NCI-H524 treated with DMSO at 0.1 percent for 48 hours (cell line): ENCODE measurements at places on chromosomes 3 and 15.

DNA sequence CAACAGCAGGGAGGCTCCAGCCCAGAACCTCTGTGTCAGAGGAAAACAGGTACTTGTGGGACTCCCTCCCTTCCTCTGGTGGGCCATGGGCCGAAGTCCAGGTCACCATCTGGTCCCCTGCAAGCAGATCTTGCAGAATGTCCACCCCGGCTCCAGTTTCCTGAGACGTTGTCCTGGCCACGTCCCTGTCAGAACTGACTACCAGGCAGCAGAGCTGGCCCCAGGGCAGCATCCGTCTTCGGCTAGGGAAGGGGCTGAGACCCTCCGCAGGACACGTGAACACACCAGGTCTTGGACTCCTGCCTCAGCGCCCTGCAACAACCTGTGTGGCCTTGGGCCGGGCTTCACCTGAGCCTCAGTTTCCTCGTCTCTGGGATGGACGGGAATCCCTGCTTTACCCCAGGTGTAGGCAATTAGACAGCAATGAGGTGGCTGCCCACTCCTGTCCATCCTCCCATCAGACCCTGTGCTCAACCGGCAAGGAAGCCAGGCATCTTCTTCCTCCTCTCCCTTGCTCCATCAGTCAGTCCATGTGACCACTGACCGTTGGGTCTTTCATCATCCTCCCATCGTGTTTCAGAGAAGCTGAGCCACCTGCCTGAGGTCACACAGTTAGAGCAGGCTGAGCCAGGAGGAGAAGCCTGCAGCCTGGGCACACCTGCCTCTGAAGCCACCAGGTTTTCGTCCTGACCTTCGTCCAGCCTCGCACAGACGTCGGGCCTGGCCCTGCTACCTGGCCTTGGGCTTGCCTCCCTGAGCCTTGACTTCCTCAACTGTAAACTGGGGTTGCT is 8.9 kb upstream of the PRKCD start:
- DNase-seq = no peak

GRCh38 chr15:71042356-71042922 is 72.8 kb upstream of the THSD4 start:
- DNase-seq = no peak

DNA sequence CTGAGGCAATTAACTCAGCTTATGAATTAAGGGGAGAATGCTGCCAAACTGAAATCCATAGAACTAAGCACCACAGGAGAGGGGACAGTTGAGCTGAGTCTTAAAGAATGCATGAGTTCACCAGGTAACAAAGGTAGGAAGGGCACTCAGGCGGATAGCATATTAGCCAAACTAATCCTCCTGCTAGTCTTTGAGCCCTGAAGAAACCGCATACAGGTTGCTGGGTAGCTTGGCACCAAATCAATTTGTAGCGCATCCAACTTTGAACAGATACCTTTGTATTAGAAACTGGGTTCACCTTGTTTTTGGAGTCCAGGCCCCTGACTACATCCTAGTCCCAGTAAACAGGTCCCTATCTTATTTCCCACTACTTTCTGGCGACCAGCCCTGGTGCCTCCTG is 93.7 kb downstream of the FRMD4B start:
- DNase-seq = no peak

DNA sequence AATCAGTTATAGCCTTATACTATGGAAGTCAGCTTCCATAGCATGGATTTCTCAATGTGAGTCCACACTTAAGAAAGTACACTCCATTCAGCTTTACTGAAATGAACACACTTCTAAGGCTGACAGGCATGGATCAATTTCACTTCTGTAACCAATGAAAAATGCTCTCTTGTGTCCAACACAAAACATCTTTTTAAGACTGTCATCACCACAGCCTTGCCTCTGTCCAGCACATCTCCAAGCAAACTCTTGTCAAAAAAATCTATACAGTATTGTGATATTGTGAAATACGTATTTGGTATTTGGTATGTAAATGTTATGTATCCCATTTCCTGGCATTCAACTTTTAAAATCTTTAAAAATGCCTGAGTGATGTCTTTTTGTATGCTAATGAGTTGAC is 208.7 kb downstream of the RAP2B start:
- no peak for DNase-seq

DNA sequence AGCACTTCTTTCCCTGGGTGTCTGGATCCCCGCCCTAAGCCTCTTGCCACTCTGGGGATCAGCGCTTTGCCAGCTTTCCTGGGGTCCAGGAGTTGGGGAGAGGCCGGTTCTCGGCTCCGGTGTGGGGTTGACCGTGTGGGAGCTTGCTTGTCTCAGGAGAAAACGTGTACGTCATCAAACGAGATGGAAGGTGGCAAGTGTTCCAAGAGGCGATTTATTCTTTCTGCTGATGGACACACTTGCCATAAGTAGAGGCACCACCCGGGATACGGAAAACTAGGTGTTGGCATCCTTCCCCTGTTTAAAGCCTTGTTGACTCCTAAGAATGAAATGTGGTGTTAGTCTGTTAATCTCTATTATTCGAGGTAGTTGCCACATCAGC is 295 bp downstream of the ZWILCH start:
- DNase-seq = no peak

DNA sequence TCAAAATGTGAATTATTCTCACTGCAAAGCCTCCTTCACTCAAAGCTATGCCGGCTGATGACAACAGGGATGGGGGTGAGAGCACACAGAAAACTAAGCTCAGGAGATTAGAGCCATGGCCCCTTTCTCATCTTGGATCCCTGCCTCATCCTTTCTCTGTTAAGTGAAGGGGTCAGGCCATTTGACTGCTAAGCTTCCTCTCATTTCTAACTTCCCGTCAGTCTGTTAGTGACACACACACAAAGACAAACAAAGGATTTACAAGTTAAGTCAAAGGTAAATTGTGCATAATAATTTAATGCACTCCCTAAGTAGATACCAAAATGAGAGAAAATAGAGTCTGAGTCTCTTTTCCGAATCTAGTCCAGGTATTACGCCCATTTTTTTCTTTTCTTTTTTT is 1.2 kb downstream of the SS18L2 start:
- DNase-seq = no peak

- DNase-seq = no peak
Observed at GRCh38 chr3:122239112-122239511, 55.6 kb downstream of the CASR start.
